ENCODE measurements at places on chromosomes 12 and 14.

- DNase-seq = no peak
Measured at GRCh38 chr14:23140371-23140770, 21.3 kb upstream of the CEBPE start.

GRCh38 chr12:68065687-68066086 is 76.4 kb downstream of the IFNG-AS1 start:
- no peak for DNase-seq

GRCh38 chr12:103571286-103571685 is 15.8 kb upstream of the STAB2 start:
- no peak for DNase-seq

DNA sequence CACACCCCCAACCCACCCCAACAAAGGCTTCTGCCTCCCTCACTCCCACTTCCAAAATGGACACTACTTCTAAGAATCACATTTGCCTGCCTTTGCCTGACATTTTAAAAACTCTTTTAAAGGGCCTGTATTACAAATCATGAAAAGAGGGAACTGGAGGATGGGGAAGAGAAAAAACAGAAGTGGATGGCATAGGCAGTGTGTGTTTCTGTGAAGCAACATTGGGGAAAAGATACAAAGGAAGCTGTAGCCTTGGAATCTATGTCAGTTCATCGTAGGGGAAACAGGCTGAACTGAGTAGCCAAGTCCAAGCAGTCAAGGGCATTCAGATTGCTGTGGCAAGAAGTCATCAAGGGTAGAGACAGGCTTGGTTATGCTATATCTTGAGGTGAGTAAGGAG is 273.9 kb downstream of the BTG1 start:
- no peak for DNase-seq

GRCh38 chr12:65300679-65301349 is 22.3 kb downstream of the MSRB3 start:
- no peak for DNase-seq

DNA sequence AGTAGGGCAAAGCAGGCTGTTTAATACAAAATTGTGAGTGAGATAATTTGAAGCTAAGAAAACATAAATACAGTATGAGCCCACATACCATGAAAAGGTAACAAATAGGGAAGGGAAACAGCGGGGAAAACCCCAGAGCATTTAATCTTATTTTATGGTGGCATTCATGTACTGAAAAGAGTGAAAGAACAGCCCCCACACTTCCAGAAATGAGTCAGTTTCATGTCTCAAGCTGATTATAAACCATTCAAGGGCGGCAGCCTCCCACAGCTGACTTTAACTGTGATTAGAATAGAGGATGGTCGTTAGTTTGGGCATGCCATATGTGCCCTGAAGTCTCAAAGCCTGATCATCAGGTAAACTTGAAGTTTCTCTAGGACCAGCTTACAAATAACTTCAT is 64.5 kb downstream of the FOXG1 start:
- no peak for DNase-seq

GRCh38 chr12:30748147-30748546 is 6.6 kb downstream of the CAPRIN2 start:
- no peak for DNase-seq
